ENCODE measurements at places on chromosomes 11 and 22.

- DNase-seq: no peak
Measured at GRCh38 chr11:4064278-4064955, 30.2 kb upstream of the RRM1 start.

GRCh38 chr11:32033067-32033466 is 57.8 kb upstream of the RCN1 start:
- no peak for DNase-seq

DNA sequence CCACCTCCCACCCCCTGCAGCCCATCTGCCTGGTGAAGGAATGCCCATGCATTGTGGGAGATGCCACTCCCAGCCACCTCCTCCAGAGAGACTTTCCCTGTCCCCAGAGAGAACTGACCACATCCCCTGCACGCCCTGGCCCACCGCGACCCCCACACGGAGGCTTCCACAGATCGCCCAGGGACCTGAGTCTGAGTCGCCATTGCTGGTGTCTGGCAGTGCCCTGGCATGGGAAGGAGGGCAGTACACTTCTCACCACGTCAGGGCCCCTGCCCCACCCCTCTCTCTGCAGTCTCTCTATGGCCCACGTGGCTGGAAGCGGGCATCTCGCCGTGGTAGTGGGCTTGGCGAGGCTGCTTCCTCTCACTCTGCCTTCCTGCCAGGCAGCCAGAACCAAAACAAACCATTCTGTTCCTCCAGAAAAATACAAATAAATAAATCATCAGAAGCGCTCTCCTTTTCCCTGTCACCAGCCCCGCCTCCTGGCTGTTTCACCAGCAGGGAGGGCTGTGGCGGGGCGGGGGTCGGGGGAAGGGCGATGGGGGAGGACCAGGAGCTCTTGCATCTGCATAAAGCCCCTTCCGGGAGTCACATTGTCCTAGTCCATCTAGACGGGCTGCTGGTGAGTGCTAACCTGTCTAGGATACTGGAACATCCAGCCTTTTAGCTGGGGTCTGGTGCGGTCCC is 20.9 kb downstream of the SHISAL1 start:
- DNase-seq: no peak

DNA sequence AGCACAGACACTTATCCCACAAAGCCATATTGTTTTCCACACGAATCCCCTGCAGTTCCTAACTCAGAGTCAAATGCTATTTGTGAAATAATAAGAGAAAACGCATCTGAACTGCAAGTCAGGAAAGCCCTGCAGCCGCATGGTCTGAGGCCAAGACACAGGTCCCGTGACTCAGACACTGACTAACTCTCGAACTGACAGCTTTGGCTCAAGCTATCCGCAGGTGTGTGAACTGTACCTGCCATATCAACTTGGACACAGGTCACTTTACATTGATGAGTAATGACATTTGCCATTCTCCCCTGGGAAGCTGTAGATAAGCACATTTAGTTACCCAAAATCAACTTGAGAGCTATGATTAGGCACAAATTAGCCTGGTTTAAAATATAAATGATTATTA is 34.9 kb upstream of the NFRKB start:
- DNase-seq: no peak

- no peak for DNase-seq
Measured at GRCh38 chr11:48270621-48271020, 7.0 kb downstream of the OR4X1 start.

GRCh38 chr11:13465909-13466371 is 2.9 kb upstream of the BTBD10 start:
- DNase-seq: peak; percentile 9

DNA sequence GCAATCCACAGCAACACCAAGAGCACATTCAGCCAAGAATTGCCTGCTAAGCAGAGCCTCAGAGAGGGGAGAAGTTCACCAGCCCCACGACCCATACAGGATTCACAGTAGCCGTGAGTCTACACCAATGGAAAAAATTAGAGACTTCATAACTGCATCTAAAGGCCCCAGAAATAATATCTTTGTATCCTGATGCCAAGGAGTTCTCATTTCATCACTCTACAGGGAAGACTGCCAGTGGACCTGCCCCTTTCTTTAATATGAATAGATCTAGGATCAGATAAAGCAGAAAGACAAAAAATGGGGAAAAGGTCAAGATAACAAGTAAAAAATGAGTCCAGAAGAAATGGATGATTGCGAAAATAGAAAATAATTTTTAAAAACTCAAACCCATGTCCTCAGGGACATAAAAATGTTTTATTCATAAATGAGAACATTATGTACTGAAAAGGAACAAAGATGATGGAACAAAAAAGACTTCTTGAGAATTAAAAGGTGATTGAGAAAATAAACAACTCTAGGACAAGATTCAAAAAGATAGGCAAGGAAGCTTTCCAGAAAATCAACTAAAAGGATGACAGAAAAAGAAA is 9.5 kb downstream of the APOL3 start:
- DNase-seq: no peak

DNA sequence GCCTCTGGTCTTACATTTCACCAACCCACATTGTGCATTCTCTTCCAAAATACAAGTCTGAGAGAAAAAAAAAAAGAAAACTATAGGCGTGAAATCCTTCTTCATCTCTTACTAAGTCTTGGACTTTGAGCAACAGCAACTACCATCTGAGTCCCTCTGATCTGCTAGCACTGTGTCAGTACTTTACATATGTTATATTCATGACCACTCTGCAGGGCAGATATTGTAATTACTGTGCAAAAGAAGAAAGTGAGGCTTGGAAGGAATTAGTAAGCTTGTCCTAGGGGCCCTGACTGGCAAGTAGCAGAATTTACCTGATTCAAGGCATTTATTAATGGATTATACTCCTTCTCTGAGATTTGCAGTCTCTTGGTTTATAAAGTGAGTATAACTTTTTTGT is 52.7 kb upstream of the EED start:
- no peak for DNase-seq

DNA sequence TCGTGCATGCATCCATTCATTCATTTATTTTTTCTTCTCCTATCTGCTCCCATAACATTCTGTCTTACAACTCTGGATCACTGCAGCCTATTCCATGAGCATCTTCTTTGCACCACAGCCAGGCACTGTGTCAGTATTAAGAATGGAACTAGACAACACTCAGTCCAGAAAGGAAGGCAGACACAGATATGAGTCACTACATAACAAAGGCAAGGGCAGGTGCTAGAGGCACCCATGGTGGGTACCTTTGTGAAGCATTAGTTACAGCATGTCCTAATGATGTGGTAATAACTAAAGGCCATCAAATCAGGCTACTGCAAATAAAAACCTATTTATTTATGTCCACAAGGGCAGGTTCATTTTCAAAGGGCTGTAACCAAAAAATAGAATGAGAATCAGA is 28.1 kb downstream of the TENM4 start:
- no peak for DNase-seq

- no peak for DNase-seq
Measured at GRCh38 chr11:39960206-39960605, 1499.2 kb downstream of the LRRC4C start.

GRCh38 chr22:38865201-38866023 is 6.6 kb downstream of the CBX6 start:
- DNase-seq: no peak

DNA sequence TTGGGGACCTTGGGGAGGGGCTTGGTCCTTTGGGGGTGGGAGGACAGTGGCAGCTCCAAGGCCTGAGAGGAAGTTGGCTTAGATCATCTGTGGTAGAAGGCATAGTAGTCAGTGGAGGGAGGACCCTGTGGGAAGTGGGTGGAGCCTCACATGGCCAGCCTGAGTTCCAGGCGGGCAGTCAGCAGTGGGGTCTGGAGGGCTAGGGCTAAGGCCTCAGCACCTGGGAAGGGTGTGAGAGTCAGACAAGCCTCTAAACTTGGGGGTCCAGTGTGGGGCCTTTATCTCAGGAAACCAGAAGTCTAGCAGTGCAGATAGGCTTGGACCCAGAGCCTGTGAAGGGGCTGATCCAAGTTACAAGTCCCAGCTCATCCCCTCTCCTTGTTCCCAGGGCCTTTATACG is 4.0 kb downstream of the NLRX1 start:
- no peak for DNase-seq

All from naive B cell (primary cell).